Fibroblast of mammary gland (primary cell): ENCODE measurements at places on chromosomes 12 and 14.
A peak's percentile ranks its signal among the peaks of the same experiment; 100 is the strongest.

GRCh38 chr14:35402323-35403113 is 2.0 kb downstream of the NFKBIA start:
- no peak for DNase-seq

GRCh38 chr12:78530100-78530765 is 334.3 kb upstream of the SYT1 start:
- DNase-seq = peak; percentile 85

DNA sequence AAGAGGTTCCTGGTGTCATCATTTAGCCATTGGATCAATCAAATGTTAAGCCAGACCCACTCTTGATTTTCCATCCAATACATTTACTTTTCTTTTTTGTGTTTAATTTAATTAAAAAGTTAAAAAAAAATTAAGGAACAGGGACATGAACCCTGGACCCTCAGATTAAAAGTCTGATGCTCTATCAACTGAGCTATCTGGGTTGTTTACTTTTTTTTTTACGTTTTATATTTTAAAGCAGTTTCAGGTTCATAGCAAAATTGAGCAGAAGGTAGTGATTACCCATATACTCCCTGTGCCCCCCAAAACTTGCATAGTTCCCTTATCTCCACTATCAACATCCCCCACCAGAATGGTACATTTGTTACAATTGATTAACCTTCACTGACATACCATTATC is 3.0 kb upstream of the ACOT4 start:
- DNase-seq = no peak

DNA sequence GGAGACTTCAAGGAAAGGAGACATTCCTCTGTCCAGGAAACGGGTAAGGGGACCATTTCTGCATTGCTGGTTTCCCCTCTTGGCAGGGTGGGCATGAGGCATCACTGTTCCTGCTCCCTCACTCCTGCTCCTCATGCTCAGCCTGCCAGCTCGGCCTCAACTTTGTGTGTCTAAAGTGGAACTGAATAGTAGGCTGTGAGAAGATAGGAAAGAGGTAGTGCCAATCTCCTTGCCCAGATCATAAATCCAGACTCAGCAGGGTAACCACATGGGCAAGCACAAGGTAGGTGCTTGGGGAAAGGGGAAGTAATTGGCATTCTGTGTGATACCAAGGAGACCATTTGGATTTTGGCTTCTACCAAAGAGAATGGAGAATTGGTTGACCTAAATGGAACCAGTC is 2.6 kb downstream of the LTB4R start:
- no peak for DNase-seq

GRCh38 chr12:127078577-127079350 is 1188.2 kb upstream of the TMEM132C start:
- no peak for DNase-seq

DNA sequence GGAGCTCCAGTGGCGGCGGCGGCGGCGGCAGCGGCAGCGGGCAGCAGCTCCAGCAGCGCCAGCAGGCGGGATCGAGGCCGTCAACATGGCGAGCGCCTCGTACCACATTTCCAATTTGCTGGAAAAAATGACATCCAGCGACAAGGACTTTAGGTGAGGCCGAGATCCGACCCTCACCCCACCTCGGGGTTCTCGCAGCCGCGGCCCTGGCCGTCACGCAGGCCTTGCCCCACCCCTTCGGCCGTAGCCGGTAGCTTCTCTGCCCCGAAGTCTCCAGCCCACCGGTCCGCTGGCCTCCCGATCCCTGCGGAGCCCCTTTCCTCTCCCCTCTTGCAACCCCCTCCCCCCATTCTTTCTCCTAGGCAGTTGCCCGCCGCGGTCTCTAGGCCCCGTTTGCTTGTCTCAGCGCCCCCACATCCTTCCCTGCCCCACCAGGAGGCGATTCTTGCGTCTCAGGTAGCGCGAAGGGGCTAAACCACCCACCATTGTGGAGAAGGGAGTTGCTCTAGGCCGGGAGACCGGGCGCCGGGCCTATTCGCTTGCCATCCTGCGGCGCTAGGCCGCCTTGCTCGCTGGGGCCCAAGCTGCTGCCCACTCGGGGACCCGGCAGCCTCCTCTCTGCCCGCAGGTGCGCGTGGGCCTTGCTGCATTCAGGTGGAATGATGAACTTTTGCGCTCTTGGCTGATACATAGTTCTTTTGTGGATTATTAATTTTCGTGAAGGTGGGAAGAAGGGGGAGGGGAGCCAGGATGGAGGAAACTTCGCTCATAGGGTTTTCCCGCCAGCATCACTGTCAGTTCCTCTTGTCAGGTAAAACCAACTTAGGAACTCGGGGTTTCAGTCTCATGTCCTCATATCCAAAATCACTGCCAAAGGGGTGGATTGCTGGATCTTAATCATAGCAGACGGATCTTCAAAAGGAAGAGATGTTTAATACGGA is 745 bp downstream of the CAND1 start:
- DNase-seq = no peak

GRCh38 chr12:44653861-44654527 is 222.1 kb downstream of the NELL2 start:
- DNase-seq = no peak

- no peak for DNase-seq
These were observed 8.5 kb upstream of the COX6A1 start for GRCh38 chr12:120429368-120429767.

DNA sequence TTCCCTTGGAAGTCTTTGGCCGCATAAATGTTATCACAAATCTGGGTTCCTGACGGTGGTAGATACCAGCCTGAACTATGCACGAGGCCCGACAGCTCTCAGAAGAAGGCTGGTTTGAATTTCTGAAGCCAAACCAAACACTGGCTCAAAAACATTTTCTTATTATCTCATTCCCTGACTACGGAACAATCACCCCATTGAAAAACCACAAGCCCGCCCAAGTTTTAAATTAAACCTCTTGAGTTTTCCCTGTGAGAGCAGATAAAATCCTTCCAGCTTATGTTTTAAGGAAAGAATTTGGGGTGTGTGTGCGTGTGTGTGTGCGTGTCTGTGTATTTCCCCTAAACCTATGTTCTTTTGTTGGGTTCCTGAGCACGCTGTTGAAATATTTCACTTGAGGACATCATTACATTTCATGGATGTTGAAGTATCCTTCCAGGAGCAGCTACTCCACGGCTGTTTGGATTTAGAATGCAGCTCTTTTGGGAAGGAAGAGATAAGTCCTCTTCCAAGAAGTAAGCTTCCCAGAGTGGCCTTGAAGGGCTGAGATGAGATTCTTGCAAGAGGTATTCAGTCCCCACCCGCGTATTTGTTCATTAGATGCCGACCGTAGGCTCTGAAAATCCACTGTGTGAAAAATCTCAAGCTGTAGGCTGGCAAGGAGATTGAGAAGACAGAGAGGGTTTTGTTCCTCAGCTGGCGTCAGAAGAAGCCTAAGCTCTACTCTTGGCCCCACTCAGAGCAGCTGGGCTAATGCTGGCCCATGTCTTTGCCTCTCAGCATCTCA is 131.0 kb upstream of the NCOR2 start:
- DNase-seq = peak; percentile 44

DNA sequence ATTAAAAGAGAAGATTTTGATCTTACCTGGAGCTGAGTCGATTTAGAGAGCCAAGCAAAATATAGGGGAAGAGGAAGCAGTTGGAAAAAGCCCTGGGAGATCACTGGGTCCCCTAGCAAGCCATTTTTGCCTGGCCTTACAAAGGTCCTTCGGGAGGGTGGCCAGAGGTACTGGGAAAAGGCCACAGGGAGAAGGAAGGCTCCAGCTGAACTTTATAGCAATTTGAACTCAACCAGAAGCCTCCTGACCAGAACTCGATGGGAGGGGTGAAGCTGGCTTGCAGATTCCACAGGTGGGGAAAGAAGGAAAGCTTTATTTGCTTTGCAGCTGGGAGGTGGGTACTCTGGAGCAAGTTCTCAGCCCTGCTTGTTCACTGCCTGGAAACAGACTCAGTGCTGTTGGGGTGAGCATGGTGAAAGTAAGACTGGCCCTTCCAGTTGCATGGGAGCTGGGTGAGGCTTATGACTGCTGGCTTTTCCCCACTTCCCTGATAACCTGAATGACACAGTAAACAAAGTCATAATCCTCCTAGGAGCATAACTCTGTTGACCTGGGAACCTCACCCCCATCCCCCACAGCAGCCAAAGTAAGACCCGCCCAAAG is 855.8 kb downstream of the FSCB start:
- DNase-seq = no peak

- no peak for DNase-seq
These were observed 96.5 kb downstream of the FOXN3 start for GRCh38 chr14:89320381-89321000.

- no peak for DNase-seq
These were observed 46.2 kb downstream of the GALNT8 start for GRCh38 chr12:4766445-4766844.

DNA sequence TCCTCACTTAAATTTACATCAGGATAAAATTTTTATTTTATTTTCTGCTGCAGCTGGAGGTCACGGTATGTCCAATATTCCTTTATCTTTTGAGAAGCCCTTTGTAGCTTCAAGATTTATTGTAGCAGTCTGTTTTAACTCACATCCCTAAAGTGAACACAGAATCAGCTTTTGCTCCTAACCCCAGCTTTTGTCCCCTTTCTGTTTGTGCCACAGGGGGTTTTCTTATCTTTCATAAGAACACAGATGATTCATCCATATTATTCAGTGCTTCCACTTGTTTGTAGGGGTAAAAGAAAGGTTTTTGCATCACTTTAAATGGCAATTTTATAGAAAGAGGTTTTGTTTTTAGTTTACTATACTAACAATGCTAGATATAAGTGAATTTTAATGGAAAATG is 21.8 kb upstream of the PIK3C2G start:
- DNase-seq = no peak

GRCh38 chr14:96077983-96078624 is 38.9 kb downstream of the C14orf132 start:
- no peak for DNase-seq

- peak; percentile 87 for DNase-seq
These were observed 122.5 kb downstream of the PHLDA1 start for GRCh38 chr12:75908961-75909605.

DNA sequence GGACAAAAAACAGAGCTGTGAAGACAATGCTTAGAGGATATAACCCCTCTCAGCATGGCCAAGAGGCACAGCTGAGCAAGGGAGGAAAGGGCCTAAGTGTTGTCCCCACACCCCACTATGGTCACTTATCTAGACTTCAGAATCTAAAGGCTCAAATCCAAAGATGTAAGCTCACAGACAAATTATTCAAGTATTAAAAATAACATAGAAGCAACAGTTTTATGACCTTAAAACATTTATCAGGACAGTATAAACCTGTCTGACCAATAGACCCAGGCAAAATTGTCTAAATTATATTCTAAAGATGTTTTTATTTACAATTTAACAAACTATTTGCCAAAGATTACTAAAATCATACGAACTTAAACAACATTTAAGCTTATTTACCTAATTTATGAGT is 28.1 kb upstream of the PRICKLE1 start:
- no peak for DNase-seq

DNA sequence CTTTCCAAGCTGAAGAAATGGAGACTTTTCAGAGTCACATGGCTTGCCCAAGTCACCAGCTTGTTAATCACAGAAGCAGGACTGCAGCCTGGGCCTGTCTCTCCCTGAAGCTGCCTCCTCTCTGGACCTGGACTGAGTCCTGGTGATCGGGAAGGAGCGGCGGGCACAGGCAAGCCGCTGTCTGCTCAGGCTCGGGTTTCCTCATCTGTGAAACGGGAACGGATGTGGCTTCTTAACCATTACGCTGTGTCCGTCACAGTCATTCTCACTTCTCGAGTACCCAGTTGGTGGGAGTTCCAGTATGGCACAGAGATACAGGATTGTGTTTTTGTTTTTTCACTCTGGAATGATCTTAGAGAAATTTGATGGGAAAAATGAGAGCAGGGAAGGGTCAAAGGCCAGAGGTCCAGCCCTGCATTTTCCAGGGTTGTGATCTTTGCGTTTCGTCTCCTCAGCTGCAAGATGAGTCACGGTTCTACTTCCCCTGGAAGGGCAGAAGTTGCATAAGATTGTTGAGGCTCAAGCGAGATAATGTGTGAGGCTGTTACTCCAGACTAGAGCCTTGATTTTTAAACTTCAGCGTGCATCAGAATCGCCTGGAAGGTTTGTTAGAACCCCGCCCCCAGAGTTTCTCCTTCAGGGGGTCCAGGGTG is 7.6 kb upstream of the LRTM2 start:
- DNase-seq = peak; percentile 39

DNA sequence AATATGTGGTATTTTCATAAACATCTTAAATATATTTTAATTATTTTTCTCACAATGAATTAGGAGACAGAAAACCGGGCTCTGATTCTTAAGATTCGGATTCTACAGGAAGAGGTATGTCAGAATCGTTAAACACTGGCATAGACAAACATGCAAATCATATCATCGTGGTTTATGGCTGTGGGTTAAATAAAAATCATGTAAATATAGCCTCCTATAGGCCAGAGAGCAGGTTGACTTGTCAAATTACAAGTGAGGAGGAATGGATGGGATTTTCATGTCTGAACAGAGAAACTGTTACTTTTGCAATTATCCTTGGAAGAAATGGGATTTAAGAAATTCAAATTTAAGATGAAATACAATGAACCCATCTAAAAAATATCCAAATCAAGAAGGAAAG is 74.9 kb upstream of the BCAT1 start:
- DNase-seq = no peak

DNA sequence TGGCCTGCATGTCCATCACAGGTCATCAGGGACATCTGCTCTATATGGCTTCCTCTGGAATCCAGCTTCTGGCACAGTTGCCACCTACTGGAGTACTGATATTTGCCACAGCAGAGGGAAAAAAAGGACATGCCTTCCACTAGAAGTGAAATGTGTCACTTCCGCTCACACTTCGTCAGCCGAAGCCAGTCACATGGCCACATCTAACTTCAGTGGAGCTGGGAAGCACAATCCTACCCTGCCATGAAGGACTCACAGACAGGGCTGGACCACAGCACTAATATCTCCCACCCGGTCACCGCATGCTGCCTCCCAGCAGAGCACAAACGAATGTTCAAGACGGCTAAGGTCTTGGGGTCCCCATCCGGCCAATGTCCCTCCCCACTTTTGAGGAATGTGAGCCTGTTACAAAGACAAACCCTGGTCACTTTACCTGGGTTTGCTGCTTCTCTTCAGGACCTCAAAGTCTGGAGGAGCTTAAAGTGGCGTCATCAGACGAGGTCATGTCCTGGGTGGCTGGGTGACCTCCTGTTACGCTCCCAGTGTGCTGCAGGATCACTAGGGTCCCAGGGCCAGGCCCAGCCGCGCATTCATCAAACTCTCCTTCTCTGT is 98.6 kb downstream of the GCH1 start:
- DNase-seq = no peak

DNA sequence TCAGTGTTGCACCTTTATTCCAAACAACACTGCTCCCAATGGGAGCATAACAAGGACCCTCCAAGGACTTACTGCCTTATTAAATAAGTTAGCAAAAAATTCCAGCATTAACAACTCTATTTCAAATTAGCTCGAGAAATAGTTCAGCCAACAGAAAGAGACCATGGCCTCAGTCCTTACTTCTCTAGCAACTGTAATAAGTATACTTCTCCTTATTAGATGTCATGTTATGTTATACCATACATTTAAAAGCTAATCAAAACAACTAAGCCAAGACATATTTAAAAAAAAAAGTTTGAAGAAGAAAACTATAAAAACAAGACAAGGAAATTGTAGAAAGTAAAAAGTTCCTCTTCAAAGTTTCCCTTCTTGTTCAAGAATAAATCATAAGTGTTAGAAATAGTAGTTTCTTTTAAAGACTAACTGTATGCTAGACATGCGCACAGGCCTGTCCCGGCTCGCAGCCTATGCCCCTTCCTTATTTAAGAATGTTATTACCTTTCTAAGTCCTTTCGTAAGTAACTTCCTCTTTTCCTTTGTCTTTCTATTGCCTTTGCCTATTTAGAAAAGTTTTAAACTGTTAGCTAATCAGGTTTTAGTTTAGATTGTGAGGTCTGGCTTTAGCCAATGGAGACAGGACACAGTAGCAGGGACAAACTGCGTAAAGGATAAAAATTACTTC is 68.6 kb downstream of the RESF1 start:
- no peak for DNase-seq

- DNase-seq = no peak
These were observed 9.6 kb downstream of the NAB2 start for GRCh38 chr12:57098546-57098945.
